ENCODE measurements at places on chromosomes 7 and 10. TPM values are rescaled to one million over a fixed set of nuclear protein-coding genes. Genes with fewer than 3 reads are reported as not detected.
A peak's percentile ranks its signal among the peaks of the same experiment; 100 is the strongest.

DNA sequence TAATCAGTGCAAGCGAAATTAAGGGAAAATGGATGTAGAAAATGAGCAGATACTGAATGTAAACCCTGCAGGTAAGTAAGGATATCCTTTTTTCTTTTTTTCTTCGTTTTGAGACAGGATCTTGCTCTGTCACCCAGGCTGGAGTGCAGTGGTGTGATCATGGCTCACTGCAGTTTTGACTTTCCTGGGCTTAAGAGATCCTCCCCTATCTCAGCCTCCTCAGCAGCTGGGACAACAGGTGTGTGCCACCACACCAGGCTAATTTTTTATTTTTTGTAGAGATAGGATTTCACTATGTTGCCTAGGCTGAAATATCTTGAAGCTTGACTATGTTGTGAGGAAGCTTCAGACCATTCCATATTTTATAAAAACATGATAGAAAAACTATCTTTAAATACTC lies 4.3 kb downstream of the PDCD4 start:
- no peak for DNase-seq

DNA sequence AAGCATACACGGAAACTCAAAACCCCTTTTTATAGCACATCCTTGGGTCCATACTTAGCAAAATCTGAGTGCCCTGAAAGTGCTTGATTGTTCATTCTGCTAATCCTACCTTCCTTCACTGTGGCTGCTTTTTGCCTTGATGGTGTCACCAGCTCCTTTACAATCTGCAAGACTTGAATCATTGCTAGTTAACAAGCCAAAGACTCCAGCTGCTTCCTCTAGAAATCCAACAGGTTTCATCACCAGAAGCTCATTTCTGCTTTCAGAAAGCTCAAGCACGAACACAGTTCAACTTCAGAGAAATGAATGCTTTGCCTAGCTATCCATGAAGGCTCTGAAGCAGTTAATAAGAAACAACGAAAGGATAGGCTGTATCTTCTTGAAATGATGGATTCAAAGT lies 38.0 kb downstream of the USP6NL start:
- DNase-seq = no peak

DNA sequence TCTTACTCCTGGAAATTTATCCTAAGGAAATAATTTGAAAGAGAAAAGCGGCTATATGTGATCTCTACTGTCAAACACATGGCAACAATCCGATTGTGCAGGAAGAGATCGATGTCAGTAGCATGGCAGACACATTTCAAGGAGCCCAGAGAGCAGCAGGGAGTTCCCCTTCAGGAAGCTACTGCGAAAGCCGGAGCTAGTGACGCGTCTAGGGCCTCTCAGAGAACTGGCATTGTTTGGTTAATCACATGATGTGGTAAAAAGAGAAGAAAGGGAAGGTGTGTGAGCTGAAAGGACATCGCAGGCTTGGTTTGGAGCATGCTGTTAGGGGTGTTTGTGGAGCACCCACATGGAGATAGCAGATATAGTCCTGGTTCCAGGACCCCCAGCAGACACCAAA lies 74.9 kb downstream of the BEND7 start:
- no peak for DNase-seq

DNA sequence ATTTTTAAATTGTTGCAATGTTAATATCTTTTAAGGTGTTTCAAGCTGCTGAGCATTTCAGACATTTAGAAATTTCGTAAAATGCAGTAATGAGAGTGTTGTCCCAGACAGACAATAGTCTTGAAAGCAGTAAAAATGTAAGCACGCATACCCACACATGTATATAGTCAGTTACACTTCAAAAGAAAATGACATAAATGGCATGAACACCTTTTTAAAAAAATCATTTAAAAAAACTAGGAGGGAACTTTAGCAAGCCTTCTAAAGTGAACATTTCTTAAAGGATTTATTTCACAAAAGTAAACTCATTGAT lies 51.0 kb downstream of the CPED1 start:
- no peak for DNase-seq

DNA sequence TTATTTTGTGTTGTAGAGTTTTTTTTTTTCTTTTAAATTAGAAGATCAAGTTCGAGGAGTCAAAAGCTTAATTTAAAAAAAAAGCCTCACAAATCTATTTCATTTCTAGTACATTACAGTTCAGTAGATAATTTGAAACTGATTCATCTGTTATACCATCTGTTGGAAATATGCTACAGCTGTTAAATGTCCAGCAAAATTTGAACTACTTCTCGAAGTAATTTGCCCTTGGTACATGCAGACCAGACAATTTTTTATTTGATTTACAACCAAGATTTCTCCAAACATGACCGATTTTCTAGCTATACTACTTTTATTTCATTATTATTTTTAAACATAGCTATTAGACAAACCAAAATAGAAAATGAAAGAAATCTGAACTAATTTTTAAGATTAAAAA lies 647.9 kb downstream of the CNTNAP2 start:
- no peak for DNase-seq

DNA sequence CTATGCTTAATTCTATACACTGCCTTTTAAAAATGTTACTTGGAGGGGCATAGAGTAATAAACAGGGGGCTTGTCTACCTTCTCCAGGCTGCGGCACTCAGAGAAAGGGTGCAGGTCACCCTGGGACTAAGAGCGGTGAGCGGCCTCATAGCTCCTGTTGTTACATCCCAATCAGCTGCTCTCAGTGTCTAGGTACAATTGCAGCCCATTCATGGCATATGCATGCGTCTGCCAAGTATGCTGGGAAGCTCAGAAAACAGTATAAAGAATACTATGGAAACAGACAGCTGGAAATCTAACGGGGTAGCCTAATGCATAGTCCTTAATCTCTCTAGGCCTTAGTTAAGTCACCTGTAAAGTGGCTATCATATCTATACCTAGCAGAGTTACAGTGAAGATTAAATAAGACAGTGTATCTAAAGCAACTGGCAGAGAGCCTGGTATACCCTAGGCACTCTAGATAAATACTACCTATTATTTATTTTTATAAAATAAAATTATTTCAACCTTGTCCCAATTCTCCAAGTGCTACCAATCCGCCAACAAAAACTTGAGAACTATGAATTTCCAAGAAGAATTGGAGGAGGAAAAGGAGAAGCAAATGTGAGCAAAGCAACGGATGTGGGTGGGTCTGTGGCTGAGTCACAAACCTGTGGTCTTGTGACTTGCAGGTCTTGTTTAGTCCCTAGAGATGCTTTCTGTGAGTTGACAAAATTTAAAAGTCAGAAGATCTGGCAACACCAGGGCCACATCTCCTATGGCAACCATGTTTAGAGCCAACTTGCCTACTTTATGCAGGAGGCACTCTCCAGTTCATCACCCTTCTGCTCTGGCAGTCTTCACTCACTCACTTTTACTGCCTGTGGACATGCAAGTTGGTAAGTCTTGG lies 183.0 kb downstream of the RAPGEF5 start:
- no peak for DNase-seq

DNA sequence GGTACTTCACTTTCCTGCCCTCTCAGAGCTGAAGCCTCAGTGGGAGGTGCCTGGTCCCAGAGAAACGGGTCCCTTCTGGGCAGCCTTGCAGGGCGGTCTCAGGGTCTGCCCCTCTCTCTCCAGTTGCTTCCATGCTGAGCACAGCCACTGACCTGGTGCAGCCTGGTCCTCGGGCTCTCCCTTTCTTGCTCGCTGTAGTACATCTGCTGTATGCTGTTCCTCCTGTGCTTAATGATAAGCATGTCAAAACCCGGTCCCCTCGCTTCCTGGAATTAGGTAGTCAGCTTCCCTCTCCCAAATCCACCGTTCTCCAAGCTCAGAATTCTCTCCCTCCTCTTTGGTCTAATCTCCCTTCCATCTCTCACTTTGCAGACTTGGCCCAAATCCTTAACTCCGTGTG lies 11.0 kb upstream of the HPS1 start:
- DNase-seq = no peak

DNA sequence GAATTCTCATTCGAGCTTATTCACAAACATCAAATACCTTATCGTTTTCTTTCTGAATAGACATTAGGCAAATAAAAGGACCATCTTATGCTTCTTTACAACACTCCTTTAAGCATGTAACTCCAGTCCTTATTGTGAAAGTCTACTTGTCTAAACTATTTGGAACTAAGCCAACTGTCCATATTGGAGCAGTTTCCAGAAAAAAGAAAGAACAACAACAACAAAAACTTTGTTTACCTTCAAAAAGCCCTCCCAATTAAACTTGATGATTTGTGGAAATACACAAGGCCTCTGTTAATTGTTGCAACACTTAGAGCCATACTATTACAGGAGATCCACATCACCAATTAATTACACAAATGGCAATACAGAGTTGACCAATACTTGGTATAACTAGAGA lies 163.6 kb downstream of the GALNT11 start:
- no peak for DNase-seq

DNA sequence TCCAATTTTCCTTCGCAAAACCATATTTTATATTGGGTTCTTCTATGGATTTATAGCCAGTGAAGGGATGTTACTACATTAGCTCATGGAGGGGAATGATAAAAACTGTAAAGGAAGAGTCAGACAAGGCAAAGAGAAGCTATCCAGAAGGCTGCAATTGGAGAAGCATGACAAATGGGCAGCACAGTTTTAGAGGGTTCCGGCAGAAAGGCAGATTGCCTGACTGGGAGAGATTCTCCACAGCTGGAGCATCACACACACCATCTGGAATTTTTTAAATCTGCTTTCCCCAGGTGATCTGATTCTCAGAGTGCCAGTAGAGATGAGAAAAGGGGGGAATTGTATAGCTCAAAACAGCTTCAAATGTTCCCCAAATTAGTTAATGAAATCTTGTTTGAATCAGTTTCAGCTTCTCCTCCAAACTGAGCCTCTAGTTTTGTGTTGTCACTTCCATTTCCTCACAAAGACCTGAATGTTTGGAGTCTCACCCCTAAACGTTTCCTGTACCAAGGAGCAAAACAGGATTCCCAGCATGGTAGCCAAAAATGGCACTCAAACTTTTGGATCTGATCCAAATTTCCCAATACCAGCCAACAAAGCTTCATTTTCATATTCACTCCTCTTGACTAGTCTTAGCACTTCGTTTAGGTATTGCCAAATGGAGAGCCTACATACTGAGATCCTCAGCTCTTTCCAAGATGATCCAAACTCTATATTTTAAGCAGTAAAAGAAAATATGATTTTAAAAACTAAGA lies 177.5 kb downstream of the HPSE2 start:
- DNase-seq = no peak

DNA sequence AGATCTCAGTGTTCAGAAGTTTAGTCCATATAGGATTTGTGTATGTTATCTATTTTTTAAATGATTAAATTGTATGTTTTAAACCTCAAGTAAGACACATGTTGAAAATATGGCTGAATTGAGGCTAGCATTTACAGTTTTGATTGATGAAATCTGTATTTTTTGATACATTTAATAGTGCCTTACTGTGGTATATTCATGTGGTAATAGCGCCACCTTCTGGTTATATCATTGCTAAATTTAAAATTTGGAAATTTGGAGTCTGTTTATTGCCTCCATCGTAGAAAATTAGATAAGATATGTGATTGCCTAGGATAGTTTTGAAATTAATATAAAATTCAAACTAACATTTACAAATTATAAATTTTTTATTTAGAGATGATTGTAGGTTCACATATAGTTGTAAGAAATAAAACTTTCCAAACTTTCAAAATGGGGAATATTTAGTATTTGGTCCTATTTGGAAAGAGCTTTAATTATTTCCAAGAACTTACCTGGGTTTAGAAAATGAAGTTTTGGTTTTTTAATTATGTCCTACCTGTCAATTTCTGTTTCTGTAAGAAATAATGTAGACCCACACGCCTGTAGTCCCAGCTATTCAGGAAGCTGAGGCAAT lies 19.1 kb upstream of the ARMS2 start:
- peak; percentile 48 for DNase-seq

GRCh38 chr7:74051193-74051592 lies 23.2 kb downstream of the ELN start:
- DNase-seq = no peak

DNA sequence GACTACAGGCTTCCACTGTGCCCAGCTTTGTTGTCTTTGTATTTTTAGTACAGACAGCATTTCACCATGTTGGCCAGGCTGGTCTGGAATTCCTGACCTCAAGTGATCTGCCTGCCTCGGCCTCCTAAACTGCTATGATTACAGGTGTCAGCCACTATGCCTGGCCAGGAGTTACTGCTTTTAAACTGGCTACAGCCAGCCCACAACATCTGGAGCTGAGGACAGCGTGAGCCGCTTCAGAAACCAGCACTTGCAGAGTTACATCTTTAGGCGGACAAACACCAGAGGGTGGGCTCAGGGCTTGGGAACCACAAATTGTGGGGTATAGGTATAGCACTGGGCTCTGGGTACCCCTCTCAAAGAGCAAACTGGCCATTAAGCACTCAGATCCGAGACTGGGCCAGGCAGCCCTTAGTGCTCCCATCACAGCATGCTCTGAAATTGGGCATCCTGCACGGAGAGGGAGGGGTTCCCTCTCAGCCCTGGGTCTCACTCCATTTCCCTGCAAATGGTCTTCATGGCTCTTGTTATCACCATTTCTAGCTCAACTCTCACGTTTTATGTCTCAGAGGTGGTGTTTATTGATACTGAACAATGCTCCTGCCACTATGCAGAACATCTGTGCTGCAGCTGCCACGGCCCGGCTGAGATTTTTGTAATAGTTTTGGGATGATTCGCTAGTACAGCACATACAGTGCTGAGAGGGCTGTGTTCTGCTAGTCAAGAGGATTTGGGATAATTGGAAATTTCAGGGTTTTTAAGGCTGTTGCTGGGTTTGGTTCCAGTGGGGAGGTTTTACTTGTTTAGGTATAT lies 146.4 kb upstream of the LYZL2 start:
- DNase-seq = no peak

GRCh38 chr7:137695942-137696341 lies 150.8 kb downstream of the DGKI start:
- no peak for DNase-seq

- DNase-seq = no peak
Observed at GRCh38 chr7:155576900-155577508, 30.6 kb upstream of the CNPY1 start.

- peak; percentile 12 for DNase-seq
Observed at GRCh38 chr7:135362871-135363270, 129.2 kb downstream of the STRA8 start.

GRCh38 chr10:483261-483660 lies 206.2 kb downstream of the DIP2C start:
- no peak for DNase-seq

DNA sequence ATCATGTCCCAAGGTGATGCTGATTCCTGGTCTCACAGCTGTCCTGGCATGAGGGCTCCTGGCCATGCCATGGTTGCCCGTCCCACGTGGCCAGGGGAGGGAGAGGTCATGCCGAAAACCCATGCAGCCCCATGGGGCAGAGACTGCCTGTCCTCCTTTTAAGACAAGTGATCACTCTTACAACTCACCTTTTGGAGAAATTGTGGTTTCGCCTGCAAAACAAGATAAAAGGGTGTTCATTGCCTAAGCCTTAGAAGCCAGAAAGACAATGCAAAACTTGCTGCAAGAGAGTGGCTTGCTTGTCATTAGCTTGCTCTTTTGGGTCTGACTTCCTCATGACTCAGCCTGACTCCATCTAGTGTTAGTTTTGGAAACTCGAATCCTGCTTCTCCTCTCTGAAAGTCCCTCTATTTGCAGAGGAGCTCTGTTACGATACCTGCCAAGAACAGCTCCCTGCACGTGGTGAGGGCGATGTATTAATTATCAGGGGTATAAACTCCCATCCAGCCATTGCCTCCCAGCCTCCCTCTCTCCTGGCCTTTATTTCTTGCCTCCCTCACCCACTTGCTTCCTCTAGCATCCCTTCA lies 26.7 kb downstream of the TMEM273 start:
- no peak for DNase-seq

- DNase-seq = peak; percentile 63
Observed at GRCh38 chr7:47253650-47254080, 328.2 kb downstream of the TNS3 start.

The BRAF gene
- polyA plus RNA-seq = 5.9 TPM

The FGFBP3 gene
- polyA plus RNA-seq = 3.2 TPM

The SFMBT2 gene
- 10.2 TPM for polyA plus RNA-seq

The TDRD1 gene
- polyA plus RNA-seq = not detected
